ENCODE measurements at places on chromosomes 11 and 22.

GRCh38 chr11:69636512-69637197, 4.3 kb upstream of the CCND1 start:
- no peak for DNase-seq

GRCh38 chr22:24707470-24707801, 67.1 kb downstream of the PIWIL3 start:
- no peak for DNase-seq

DNA sequence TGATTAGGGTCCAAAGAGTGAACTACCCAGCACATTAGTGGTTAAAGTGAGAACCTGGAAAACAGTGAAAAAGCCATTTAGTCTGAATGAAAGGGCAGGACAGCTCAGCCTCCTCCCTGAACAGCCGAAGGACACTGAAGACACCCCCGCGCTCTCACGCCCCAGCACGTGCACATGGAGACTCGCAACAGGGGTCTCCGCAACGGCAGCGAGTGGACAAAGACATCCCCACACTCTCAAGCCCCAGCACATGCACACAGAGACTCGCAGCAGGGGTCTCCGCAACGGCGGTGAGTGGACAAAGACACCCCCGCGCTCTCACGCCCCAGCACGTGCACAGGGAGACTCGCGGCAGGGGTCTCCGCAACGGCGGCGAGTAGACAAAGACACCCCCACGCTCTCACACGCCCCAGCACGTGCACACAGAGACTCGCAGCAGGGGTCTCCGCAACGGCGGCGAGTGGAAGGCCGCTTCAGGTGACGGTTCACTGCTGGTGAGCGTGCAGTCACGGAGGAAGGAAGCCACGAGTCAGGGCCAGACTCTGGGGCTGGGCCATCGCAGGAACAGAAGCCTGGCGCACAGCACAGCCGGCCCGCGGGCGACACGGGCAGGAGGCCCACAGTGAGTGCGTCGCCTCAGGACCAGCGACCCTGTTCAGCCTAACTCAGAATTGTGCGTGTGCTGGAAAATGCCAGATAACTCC, 43.6 kb downstream of the BRD1 start:
- DNase-seq: no peak

GRCh38 chr11:113974741-113975470, at the start of gene HTR3A:
TSS of gene HTR3A (plus strand) at chr11:113975108. CDS start at chr11:113975326, 218 bp downstream.
- no peak for DNase-seq

DNA sequence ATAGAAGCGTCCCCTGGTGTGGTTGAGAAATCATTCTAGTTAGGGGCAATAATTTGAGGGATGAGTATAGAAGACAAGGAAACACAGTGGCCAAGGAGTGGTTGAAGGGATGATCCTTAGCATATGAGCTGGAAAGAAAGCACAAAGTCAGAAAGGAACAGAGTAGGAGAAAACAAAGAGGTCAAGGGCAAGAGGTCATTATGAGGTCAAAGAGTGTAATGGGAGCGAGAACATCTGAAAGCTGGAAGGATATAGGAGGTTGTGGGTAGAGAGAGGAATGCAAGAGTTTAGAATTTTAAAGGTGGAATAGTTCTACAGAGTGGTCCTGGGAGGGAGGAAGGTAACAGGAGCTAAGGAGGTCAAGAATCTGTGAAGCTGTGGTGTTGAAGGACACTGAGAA, 2.0 kb downstream of the DCHS1 start:
- DNase-seq: no peak

- DNase-seq: no peak
These were observed 24.6 kb upstream of the C11orf96 start for GRCh38 chr11:43917851-43918250.

DNA sequence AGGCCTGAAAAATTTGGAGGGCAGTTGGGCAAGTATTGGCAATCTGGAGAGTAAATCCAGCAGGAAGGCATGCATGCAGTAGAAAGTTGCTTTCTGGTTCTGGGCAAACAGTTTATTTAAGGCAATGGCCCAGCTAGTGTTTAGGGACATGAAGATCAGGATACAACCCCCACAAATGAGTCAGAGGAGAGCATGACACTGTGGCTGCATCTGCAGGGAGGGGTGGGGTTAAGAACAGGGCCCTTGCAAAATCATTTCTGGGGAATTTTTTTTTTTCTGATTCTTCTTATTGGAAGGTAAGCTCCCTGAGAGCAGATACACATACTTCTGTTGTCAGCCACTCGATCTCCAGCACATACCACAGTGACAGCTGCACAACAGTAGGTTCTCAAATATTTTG, 61.1 kb downstream of the FDX1 start:
- no peak for DNase-seq

DNA sequence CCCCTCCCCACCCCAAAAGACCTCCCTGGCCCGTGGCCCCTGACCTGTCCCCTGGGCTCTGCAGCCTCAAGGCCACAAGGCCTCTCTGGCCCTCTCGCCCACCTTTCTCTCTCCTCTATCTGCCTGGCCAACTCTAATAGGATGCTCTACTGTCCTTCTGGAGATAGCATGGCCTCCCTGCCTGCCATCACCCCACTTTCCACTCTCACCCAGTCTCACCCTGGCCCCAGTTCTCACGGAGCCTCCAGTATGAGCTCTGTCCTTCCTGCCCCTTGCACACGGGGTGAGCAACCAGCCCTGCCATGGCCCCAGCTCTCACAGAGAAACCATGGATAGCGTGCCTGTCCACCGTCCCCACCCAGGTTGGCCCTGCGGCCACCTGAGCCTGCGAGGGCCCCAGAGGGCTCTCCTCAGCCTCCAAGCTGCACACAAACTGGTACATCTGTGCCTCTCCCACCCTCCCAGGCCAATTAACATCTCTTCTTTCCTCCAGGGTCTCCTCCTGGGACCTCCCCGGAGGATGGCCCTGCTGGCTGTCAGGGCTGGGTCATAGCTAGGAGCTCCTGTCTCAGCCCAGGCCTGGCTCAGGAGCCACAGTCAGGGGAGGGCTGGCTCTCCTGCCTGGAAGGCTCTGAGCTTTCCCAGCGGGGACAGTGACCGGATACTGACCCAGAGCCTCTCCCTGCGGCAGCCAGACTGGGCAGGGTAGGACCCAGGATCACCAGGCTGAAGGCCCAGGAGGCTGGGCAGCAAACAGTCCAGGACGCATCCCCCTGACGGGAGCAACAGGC, 22.3 kb downstream of the RTN4R start:
- DNase-seq: no peak

DNA sequence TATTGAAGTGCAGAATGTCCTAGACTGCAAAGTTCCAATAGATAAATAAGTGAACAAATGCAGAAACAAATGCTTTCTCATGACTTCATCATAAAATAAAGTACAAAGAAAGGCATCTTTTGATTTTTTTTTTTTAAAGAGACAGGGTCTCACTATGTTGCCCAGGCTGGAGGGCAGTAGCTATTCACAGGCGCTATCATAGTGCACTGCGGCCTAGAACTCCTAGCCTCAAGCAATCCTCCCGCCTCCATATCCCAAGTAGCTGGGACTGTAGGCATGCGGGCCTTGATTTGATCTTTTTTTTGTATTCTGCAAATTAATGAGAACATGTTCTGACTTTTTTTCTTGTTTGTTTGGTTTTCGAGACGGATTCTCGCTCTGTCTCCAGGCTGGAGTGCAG, 2.4 kb downstream of the ARCN1 start:
- no peak for DNase-seq

- no peak for DNase-seq
These were observed 2.7 kb upstream of the C22orf15 start for GRCh38 chr22:23760056-23760455.

DNA sequence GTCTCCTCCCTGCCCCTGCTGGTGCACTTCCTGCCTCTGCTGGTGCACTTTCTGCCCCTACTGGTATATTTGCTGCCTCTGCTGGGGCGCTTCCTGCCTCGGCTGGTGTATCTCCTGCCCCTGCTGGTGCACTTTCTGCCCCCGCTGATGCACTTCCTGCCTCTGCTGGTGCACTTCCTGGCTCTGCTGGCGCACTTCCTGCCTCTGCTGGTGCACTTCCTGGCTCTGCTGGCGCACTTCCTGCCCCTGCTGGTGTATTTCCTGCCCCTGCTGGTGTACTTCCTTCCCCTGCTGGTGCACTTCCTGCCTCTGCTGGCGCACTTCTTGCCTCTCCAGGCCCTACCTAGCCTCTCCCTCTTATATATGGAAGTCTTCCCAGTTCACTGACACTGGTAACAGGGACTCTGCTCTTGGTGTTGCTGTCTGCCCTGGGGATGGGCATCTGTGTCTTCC, 10.1 kb downstream of the MTFP1 start:
- DNase-seq: peak; percentile 80

DNA sequence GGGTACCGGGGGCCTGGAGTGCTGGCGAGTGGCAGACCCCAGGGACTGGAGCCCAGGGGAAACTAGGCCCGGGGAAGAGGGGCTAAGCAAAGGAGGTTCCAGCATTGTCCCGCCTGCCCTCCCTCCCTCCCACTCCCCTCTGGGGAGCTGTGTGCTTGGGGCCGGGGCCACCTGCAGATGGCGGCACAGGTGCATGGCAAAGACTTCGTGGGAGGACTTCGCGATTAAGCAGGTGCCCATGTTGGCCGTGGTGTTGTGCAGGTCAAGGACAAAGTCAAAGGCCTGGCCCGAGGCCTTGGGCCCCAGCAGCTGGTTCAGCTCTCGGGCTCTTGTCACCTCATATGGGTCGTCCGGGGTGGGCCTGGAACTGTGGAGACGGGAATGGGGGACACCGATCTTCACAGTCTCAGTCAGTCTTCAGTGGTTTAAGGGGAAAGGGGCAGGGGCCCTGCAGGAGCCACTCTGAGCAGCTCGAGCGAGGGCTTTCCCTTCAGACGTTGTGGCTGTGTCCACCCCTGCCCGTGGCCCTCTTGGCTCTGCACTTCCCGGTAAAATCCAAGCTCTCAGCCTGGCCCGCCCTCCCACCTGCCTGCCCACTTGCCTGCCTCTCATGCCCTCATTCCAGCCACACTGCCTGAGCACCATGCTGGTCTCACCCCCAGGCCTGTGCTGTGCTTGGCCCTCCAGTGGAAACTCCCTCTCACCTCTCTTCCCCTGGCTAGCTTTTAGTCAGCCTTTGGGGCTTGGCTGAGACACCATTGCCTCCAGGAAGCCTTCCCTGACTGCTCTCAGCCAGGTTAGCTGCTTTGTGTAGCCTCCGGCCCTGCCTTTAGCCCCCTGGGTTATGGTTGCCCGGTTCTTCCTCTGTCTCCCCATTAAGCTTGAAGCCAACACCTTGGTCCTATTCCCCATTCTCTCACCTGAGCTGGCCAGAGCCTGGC, 4.7 kb downstream of the ACY3 start:
- DNase-seq: no peak

- DNase-seq: no peak
These were observed 60.4 kb downstream of the LARGE2 start for GRCh38 chr11:45982656-45983470.

GRCh38 chr11:15882876-15883454, 473.4 kb downstream of the SOX6 start:
- DNase-seq: no peak

DNA sequence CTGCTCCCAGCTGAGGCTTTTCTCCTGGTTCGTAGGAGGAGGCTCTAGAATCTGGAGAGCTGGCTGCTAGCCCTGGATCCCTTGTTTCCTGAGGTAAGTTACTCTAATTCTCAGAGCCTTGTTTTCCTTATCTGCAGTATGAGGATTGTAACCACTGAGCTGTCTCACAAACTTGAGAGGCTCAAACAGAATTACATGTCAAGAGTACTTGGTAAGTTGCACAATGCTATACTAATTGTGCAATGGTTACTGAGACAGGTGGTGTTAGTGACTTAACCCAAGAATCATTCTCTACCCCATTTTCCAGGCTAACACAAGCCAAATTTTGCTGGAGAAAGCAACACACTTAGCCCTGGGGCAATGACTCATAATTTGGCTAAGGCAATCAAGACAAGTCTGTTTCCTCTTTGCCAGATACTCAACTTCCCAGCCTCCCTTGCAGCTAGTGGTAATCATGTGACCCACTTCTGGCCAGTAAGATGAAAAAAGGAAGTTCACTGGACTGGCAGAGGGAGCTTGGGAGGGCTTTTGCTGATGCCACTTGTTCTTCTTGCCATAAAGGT, 348.0 kb downstream of the TENM4 start:
- no peak for DNase-seq

- no peak for DNase-seq
These were observed 12.2 kb upstream of the MRPL17 start for GRCh38 chr11:6695377-6695776.

DNA sequence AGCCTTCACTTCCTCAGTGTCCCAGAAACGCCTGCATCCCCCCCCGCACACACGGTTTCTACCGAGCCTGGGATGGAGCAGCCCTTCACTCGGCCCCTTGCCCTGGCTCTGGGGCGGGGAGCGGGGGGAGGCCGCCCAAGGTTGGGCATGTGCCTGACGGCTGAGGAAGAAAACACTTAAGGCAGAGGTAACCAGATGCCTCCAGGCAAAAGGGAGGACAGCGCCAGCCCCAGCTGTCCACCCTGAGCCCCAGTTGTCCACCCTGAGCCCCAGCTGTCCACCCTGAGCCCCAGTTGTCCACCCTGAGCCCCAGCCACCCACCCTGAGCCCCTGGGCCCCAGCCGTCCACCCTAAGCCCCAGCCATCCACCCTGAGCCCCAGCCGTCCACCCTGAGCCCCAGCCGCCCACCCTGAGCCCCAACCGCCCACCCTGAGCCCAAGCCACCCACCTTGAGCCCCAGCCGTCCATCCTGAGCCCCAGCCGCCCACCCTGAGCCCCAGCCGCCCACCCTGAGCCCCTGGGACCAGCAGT, 3.8 kb upstream of the TTLL8 start:
- DNase-seq: no peak

DNA sequence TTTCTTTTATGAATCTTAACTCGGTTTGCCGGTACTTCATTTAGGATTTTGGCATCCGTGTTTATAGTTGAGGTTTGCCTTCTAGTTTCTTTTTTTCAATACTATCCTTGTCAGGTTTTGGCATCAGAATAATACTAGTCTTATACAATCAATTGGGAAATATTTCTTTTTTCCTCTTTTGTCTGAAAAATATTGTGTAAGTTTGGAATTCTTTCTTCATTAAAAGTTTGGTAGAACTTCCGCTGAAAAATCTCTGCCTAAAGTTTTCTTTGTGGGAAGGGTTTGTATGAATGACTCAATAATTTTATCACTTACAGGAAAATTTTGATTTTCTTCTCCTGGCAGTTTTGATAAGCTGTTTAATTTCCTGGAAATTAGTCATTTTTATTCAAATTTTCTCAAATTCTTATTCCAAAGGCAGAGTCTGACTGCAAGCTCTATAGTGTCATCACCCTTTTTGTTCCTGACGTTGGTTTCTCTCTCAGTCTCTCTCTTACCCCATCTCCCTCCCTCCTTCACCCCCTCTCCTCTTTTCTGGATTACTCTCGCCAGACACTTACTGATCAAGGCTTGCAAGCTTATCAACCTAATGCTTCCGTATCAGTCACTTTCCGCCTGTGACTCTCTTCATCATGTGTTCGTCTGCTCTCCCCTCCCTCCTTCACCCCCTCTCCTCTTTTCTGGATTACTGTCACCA, 555.7 kb downstream of the TBC1D22A start:
- DNase-seq: no peak

DNA sequence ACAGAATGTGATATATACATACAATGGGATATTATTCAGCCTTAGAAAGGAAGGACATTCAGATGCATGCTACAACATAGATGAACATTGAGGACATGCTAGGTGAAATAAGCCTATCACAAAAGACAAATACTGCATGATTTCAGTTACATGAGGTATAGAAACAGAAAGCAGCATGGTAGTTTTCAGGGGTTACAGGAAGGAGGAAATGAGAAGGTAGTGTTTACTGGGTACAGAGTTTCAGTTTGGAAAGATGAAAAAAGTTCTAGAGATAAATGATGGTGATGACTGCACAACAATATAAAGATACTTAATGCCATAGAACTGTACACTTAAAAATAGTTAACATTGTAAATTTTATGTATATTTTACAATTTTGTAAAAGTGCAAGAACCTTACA, 266.7 kb upstream of the C11orf87 start:
- DNase-seq: no peak
